Activated CD8-positive, alpha-beta memory T cell treated with anti-CD3 and anti-CD28 coated beads for 4 hours (primary cell): ENCODE measurements at places on chromosomes 5 and 9.

- no peak for DNase-seq
Observed at GRCh38 chr9:92971776-92972175, 24.5 kb downstream of the FGD3 start.

DNA sequence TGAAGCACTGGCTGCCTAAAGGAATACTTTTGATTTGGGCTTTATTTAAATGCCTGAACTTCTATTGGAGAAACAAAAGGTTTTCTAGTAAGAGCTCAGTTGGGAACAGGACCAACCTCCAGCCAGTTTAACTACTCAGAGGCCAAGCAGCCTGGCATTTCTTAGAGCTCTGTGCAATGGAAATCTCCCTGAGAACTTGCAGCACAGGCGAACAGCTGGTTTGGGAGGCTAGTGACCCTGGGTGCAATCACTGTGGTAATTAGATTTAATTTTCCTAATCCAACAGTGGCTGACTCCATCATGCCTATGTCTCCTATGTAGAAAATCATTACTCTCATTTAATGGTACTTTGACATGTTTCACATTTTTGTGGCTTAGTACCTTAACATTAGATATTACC is 1.0 kb upstream of the CDH6 start:
- no peak for DNase-seq

- no peak for DNase-seq
Observed at GRCh38 chr9:104009826-104010225, 84.3 kb upstream of the SMC2 start.

- DNase-seq, result no peak
Observed at GRCh38 chr5:149289301-149289700, 17.6 kb downstream of the AFAP1L1 start.

- no peak for DNase-seq
Observed at GRCh38 chr5:68593211-68593671, 377.7 kb downstream of the PIK3R1 start.
